ENCODE measurements at places on chromosomes 5 and 9.
A peak's percentile ranks its signal among the peaks of the same experiment; 100 is the strongest.

DNA sequence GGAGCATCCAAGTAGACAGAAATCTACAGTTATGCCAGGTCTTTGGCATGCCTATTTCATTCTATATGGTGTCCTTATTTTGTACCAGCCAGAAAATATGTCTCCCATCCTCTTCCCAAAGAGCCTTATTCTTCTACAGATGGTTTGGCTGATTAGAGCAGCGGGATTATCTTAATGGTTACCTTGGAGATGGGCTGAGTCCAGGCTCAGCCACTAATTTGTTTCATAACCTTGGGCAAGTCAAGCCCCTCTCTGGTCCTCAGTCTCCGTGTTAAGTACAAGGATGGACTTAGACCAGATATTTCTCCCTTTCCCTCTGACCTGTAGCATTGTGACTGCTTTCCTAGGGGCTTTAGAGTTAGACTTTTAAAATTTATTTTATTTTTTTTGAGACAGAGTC is 11.1 kb upstream of the GLE1 start:
- DNase-seq = no peak

DNA sequence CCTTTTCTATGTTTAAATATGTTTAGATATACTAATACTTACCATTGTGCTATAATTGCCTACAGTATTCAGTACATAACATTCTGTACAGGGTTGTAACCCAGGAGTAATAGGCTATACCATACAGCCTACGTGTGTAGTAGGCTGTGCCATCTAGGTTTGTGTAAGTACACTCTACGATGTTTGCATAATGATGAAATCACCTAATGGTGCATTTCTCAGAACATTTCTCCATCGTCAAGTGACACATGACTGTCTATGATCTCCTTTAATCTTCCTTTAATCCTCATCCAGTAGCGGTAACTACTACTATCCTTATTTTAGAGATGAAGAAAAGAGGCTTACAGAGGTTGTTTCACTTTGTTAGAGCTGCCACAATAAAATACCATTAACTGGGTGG is 369.2 kb downstream of the PLK2 start:
- no peak for DNase-seq

DNA sequence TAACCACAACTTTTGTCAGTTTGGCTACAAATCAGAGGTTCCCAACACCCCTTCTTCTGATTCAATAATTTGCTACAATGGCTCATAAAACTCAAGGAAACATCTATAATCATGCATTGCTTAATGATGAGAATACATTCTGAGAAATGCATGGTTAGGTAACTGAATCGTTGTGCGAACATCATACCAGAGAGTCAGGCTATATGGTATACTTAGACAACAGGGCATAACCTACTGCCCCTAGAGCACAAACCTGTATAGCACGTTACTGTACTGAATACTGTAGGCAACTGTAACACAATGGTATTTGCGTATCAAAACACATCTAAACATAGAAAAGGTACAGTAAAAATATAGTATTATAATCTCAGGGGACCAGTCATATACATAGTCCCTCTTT is 31.0 kb upstream of the RNF38 start:
- DNase-seq = no peak

GRCh38 chr5:25027526-25027925 is 382.7 kb upstream of the CDH10 start:
- DNase-seq = no peak

- DNase-seq = peak; percentile 71
Measured at GRCh38 chr9:113674436-113674835, 201.7 kb upstream of the ZNF618 start.

Measured in RPMI7951 (cell line).